SJCRH30 (cell line): ENCODE measurements at places on chromosomes 5 and 9. TPM values are rescaled to one million over a fixed set of nuclear protein-coding genes. Genes with fewer than 3 reads are reported as not detected.

Gene PROP1
- total RNA-seq = 0.28 and 0.84 TPM in 2 replicates

Gene NSUN2
- total RNA-seq = 53.0 and 54.2 TPM in 2 replicates

Gene HBEGF
- 6.5 and 7.1 TPM in 2 replicates for total RNA-seq

DNA sequence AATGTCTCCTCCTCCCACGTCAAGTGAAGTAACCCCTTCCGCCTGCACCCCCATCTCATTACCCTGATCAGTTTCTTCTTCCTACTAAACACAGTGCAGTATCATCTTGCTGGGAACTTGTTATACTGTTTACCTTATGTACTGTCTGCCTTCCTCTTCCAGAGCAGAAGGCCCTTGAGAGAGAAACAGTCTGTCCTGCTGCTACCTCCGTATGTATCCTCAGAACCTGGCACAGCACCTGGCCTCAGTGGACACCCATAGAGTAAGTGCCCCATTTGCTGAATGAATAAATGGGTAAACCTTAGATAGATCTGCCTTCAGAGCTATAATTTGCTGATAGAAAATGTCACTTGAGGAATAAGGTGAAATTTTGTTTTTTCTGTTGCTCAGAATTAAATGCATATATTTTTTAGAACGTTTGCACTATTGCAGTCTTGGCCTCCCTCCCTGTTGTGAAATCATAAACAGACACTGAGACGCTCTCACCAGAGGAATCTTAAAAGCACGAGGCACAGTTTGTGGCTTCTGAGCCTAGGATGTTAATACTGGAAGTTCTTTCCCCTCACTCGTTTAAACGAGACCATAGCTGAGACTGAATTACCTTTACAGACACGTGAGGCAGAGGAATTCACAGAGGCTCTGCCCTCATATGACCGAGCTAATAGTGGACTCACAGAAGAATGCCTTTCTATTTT lies 223.1 kb upstream of the DAP start:
- H3K4me3 ChIP-seq = no peak overlapping the region
- no peaks in the 10 kb centered on the region for H3K36me3 ChIP-seq
- no peak overlapping the region for H3K27ac ChIP-seq
- no peak for DNase-seq
- H3K27me3 ChIP-seq = no peaks in the 10 kb centered on the region
- H3K4me1 ChIP-seq = no peaks in the 10 kb centered on the region

- H3K36me3 ChIP-seq = peaks cover 12% of the 10 kb centered on the region
- H3K4me3 ChIP-seq = no peak overlapping the region
- DNase-seq = no peak
Observed at GRCh38 chr5:62569470-62569869, 9.1 kb upstream of the LRRC70 start.

- H3K27me3 ChIP-seq = no peaks in the 10 kb centered on the region
- no peak for DNase-seq
- no peak overlapping the region for H3K4me3 ChIP-seq
- H3K27ac ChIP-seq = no peak overlapping the region
- H3K4me1 ChIP-seq = no peaks in the 10 kb centered on the region
Observed at GRCh38 chr9:32618261-32618660, 17.2 kb downstream of the TAF1L start.

DNA sequence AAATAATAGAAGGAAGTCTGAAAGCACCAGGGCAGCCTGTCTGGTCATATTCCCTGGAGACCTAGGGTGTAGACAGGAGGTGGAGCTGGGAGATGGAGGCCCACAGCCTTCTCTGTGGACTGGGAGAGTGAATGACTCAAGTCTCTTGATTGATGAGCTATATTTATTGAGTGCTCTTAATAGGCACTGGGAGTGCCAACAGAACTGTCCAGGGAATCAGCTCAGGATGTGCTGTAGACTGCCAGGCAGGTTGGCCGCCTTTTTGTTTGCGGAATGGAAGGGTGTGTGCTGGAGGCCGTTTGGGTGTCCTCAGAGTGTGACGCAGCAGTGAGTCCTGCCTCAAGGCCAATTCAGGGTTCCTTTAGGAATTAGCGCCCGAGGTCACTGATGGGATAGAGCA lies 33.4 kb upstream of the POMT1 start:
- no peak overlapping the region for H3K4me3 ChIP-seq
- H3K4me1 ChIP-seq = no peaks in the 10 kb centered on the region
- DNase-seq = no peak

DNA sequence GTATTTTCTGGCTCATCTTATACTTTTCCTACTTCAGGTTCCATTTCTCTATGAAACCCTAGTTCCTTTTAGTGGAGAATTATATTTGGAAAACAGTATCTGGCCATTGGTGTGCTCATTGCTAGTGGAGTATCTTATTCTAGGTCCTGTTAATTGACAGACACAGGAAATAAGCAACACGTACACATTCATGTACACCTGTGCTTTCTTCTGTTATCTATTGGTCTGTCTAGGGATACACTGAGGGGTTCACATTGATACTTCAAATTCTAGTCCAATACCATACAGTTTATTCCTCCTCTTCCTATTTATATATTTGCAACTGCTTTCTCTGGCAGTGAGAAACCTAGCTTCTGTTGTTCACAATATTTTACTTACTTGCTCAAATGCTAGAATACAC lies 110.2 kb downstream of the FER start:
- no peak overlapping the region for H3K4me3 ChIP-seq
- no peaks in the 10 kb centered on the region for H3K36me3 ChIP-seq
- H3K4me1 ChIP-seq = no peaks in the 10 kb centered on the region

DNA sequence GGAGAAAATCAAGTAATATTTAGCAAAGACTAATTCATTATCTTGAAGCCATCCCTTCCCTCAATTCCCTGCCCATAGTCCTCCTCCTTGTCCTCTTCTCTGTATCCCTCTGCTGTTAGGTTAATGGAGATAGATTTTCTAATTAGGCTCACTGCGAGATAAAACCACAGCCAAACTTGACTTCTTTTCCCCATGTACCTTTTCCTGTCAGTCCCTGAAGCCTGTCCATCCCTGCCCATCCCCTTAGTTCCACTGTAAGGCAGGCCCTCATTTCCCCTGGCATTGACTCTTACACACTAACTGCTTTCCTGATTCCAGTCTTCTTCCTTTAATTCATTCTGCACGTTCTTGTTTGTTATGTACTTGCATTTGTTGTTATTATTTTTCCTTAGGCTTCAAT lies 1.2 kb downstream of the TLR4 start:
- H3K4me1 ChIP-seq = peaks cover 8% of the 10 kb centered on the region
- H3K36me3 ChIP-seq = no peaks in the 10 kb centered on the region
- no peaks in the 10 kb centered on the region for H3K27me3 ChIP-seq
- no peak for DNase-seq
